GM23338 (cell line): ENCODE measurements at places on chromosomes 11 and 22. TPM values are rescaled to one million over a fixed set of nuclear protein-coding genes. Genes with fewer than 3 reads are reported as not detected.

GRCh38 chr11:129750343-129751292 is 65.0 kb upstream of the TMEM45B start:
- DNase-seq = peak; percentile 82
- no peaks in the 10 kb centered on the region for H3K36me3 ChIP-seq
- H3K4me3 ChIP-seq = peak overlapping the region; percentile 58
- no peak overlapping the region for H3K27ac ChIP-seq
- H3K27me3 ChIP-seq = peaks cover 13% of the 10 kb centered on the region
- H3K4me1 ChIP-seq = no peaks in the 10 kb centered on the region

Gene NAALADL1
- total RNA-seq = 11.0 and 13.7 TPM in 2 replicates

DNA sequence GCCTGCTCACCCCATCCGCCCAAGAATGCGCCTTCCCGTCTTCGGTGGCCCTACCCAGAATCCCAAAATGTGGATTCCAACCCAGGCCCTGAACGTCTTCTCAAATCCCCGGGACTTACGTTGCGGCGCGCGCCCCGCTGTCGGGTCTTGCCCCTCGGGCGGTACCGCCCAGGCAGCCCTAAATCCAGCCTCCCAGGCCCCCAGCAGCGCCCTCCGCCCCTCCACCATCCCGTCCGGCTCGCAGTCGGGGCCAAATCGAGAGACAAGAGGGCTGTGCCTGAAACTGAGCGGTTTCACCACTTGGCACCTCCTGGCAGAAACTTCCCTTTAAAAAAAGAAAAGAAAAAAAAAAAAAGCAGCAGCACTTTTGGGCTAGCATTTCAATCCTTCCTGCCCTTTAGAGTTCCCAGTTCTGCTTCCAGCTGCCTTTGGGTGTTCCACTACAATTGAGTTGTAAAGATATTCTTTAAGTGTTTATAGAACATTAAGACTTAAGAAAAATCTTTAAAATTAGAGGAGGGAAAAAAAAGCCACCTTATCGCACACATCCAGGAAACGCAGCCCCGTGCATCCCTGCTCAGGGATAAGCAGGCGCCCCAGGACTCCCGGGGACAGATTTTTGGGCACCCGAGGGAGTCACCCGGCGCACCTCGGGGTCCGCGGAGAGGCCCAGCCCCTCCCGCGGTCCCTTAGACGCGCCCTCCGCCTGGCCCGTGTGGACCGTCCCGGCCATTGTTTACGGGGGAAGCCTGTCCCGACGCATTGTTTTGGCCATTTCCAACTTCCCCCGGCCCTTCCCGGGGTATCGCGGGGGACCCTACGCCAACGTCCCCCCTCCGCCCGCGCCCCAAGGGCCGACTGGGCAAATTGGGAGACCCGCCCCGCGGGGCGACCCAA is 57.6 kb downstream of the KCNJ4 start:
- H3K4me3 ChIP-seq = peak overlapping the region; percentile 88
- no peaks in the 10 kb centered on the region for H3K27me3 ChIP-seq
- no peaks in the 10 kb centered on the region for H3K36me3 ChIP-seq
- H3K4me1 ChIP-seq = peaks cover 53% of the 10 kb centered on the region
- H3K27ac ChIP-seq = peak overlapping the region; percentile 100
- peak; percentile 92 for DNase-seq

GRCh38 chr22:31969789-31970489 is 25.6 kb downstream of the YWHAH start:
- peak; percentile 95 for DNase-seq
- H3K27me3 ChIP-seq = 0 out of 2 replicates have a peak, but pooled peaks cover 3% of the 10 kb centered on the region
- H3K4me1 ChIP-seq = no peaks in the 10 kb centered on the region
- H3K4me3 ChIP-seq = peak overlapping the region; percentile 85
